Smooth muscle cell of the brain vasculature (primary cell): ENCODE measurements at places on chromosomes 5 and 9.

DNA sequence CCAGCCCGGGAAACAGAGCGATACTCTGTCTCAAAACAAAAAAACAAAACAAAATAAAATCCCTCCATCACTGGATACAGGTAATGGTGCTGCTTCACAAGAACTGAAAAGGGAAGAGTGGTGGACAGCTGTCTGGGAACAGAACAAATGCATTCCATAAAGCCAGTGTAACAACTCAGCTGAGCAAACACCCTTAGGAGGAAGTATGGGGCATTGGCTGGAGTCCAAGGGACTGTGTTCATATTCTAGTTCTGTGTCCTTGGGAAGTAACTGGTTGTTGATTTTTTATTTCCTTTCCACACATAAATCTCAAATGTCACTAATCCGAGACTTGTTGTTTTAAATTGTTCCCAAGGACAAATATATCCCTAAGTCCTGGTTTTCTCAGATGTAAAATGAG, 38.3 kb downstream of the HTR1A start:
- DNase-seq = no peak

DNA sequence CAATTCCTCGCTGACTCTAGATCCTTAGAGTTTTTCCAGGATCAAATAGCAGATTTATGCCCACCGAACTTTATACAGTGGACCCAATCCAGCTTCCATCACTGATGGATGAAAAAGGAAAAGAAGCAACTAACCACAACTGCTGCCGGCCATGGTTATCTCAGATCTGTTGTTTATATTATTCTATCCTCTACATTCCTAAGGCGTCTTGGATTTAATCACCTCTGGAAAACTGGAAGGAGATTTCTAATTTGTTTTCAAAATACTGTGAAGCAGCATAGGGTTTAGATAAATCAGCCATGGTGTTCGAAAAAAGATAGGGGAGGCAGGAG, 663 bp upstream of the ZNF366 start:
- DNase-seq = no peak

GRCh38 chr5:23450187-23450586, 57.2 kb upstream of the PRDM9 start:
- DNase-seq = no peak

DNA sequence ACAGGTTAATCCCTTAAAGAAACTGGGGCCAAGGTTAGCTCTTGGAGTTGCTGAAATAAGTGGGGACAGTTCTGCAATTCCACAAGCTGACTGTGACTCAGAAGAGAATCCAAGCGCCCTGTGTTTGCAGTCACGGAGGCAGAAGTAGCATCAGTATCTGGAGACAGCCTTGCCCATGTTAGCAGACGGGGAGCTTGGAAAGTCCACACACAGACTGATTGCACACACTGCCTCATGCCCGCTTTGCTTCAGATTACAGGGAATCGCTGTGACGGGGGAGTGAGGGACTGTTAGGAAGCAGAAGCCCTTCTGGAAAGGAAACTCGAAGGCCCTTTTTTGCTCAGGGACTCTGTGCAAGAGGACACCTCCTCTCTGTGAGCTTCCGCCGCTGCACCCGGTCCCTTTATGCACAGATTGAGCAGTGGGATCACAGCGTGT, 30.9 kb upstream of the PPP1R26 start:
- no peak for DNase-seq

GRCh38 chr5:104178829-104179456, 616.4 kb upstream of the NUDT12 start:
- peak; percentile 12 for DNase-seq

GRCh38 chr5:42889311-42889933, 77.7 kb upstream of the SELENOP start:
- DNase-seq = peak; percentile 59

DNA sequence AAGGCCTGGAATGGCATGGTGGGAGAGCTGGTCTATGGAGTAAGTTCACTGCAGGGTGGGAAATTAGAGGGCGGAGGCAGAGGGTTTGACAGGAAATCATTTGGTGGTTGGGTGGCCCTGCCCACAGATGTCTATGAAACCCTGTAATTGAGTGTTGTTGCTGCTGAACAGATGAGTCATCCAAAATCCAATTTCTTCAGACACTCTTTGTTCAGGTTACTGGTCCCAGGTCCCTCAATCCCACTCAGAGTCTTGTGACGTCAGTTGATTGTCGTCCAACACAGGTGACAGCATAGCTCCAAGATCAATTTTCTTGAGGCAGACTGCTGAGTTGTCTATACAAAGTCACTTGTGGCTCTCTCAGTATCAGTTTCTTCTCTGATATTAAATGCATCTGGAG, 208.6 kb downstream of the GRIA1 start:
- DNase-seq = no peak

DNA sequence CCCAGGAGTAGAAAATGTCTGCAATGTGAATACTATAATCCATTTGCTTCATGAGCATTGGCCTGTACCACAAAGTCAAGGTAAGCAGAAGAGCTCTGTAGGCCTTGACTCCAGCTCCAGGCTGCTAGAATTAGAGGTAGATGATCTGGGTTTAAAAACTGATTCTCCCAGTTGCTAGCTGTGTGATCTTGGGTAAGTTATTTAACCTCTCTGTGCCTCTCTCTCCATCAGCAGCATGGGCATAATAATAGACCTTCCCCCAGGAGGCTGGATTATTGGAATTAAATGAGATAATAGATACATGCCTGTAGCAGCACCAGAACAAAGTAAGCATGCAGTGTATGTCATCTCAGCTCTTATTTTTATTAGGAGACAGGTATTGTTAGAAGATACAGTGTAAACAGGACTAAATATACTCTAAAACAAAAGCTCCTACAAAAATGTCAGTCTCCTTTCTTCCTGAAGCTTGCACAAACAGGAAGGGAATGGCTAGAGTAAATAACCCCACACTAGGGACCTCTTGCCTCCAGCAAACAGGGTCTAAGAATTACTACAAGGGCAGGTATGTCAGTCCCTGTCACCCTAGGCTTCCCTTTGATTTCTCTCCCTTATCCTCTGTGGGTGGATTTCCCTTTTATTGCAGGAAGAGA, 57.5 kb downstream of the PSAT1 start:
- no peak for DNase-seq

DNA sequence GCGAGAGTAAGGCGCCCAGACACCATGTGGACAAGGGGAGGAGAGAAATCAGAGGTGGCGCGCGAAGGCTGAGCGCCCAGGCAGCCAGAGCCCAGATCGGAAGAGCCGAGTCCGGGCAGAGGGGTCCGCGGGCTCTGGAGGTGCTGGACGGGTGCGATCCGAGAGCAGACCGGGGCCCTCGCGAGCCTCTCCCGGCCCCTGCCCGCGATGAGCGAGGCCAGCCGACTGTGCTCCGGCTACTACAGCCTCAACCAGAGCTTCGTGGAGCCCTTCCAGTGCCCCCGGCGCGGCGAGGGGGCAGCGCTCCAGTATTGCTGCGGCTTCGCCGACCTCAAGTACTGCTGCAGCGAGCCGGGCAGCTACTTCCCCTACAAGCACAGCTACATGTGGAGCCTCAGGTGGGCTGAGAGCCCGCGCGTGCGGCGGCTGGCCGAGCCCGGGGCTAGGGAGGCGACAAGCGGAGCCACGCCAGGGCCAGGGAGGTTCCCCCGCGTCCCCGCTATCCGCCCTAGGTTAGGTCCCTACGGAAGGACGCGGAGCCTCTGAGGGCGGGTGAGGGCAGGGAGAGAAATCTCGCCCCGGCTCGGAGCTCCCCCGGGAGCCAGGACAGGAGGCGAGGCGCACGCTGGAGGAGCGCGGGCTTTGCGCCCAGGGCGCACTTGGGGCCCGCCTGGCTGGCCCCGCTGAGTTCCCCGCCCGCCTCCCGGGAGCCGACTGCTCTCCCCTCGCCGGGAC, at the start of gene SHISAL2B:
SHISAL2B (plus strand) TSS at position 87 of the 735 bp plus-strand sequence; CDS start at position 208, 121 bp downstream.
- DNase-seq = no peak

DNA sequence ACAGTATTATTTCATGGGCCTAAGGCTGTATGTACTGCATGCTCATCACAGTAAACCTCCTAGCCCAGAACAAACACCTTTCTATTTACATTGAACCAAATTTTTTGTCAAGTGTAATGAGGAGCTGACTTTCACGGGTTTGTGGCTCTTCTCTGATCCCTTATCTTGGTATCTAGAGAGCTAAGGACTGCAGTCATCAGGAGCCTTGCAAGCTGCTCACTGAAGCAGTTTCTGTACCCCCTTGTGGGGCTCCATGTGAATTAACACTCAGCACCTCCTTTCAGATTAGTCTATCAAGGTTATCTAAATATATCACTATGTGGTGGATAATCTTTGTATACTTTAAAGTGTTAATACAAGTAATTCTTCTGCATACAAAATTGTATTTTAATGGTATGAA, 108.2 kb downstream of the AUH start:
- no peak for DNase-seq

DNA sequence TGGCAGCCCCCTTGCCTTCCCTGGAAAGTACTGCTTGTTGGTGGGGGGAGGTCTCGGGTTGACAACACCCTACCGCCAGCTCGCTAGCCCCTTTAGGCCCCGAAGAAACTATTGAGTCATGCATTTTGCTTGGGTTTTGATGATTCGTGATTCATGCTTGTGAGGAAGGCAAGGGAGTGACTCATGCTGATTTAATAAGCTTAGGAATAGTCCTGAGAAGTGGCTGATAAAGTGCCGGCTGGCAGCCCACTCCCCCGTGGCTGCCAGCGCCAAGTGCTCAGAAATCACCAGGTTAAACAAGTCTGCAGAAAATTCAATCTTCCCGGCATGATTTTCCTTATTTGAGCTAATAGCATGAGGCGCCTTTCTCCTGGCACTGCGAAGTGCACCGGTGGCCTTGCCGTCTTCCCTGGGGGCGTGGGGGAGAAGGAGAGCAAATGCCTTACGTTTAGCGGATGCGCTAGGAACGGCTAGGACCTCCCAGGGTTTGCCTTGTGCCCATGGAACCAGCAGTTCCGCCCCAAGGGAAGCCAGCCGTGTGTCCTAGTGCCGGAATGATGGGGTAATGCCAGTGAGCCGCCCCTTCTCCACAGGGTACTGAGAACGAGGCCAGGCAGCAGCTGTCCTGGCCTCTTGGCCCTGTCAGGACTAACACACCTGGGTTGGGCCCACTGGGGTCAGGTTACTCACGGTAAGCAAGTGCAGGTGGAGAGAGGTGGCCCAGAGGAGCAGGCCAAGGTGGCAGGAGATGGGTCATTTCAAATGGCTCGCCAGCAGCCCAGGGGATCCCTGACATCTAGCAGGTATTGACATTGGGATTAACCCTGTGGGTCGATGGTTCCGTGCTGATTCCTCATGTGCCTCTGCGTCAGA, 151.9 kb downstream of the MACROH2A1 start:
- DNase-seq = peak; percentile 47
